IMR-90 (cell line): ENCODE measurements at places on chromosomes 16 and 17. TPM values are rescaled to one million over a fixed set of nuclear protein-coding genes. Genes with fewer than 3 reads are reported as not detected.

EXOC3L1 gene
- not detected in 2 replicates for total RNA-seq

NPB gene
- under 0.01 TPM in 1 of 2 replicates, not detected in the other for total RNA-seq

DNA sequence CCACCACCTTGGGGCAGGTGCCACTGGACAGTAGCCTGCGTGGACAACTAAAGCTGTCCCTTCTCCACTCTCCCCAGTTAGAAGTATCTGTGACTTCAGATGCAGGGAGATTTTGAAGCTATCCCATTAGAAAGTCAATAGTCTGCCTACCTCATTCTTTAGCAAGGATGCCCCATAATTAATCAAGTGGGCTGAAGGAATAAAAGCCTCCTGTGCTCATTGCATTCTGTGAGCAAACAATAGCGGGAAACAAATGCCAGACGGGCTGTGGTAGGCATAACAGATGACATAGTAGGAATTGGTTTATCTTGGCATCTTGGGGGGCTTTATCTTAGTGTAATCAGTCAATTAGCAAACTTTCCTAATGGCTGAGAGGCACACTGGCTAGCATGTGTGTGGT lies 96.7 kb upstream of the HSBP1 start:
- no peak for DNase-seq

DNA sequence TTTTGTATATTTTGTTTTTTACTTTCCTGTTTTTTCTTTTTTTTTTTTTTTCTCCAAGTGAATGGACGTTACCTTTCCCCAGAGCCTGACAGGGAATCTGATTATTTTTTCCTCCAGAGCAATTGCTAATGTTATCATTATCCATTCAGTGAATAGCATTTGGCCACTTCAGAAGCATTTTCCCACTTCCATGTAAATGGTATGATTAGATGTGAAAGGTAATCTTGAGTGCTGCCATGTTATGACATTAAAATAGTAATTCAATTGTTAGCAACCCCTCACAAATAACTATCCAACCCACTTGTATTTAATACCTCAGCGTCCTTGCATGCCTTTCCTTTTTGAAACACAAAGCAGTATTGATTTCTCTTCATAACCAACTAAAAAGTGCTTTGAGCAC lies 1243.8 kb downstream of the CDH8 start:
- no peak for DNase-seq

DNA sequence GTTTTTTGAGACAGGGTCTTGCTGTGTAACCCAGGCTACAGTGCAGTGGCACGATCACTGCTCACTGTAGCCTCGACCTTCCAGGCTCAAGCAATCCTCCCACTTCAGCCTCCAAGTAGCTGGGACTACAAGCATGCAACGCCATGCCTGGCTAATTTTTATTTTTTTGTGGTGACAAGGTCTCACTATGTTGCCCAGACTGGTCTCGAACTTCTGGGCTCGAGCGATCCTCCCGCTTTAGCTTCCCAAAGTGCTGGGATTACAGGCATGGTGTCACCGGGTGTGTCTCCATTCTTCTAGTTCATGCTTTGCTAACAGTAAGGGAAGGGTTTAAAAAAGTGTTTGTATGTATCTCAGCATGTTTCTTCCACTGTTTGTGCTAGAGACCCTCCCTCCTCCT lies 101.8 kb downstream of the HIC1 start:
- DNase-seq, result no peak
